ENCODE measurements at places on chromosomes 12 and 14.

DNA sequence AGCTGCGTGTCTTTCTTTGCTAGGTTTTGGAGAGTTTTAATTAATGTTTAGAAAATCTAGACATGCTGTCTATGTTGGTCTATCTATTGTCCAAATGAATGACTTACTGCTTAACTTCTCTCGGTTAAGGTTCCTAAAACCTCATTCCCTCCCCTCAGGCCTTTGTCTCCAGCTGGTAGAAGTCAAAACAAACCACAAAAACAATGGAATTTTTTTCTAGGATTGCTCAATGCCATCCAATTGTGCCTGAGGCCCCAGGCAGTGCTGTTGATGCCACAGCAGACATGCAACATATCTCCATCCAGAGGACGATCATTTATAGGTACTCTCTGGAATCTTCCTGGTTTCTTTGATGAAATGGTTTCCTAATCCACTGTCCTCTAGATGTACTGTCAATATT, 448.2 kb upstream of the TBX3 start:
- no peak for DNase-seq

- no peak for DNase-seq
Measured at GRCh38 chr14:60651796-60652673, 2.8 kb upstream of the SIX1 start.

DNA sequence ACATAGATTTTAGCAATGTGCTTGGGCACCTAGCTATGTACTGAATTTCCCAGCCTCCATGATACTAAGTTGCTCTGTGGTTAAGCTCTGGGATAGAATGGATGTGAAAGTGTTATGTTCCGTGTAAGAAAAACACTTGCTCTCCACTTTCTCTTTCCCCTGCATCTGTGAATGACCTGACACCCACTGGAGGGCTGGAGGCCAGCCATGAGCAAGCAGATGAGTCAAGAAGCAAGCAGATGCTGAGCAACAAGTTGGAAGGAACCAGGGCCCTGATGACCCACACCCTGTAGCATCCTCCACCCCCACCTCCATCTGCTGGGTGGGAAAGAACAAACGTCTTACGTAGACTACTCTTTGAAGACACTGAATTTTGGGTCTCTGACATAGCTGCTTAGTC, 56.6 kb downstream of the EID3 start:
- DNase-seq, result no peak

- no peak for DNase-seq
Measured at GRCh38 chr12:86838260-86838659, 582.1 kb upstream of the MGAT4C start.

GRCh38 chr14:105365681-105366080, 32.7 kb upstream of the TEX22 start:
- no peak for DNase-seq

DNA sequence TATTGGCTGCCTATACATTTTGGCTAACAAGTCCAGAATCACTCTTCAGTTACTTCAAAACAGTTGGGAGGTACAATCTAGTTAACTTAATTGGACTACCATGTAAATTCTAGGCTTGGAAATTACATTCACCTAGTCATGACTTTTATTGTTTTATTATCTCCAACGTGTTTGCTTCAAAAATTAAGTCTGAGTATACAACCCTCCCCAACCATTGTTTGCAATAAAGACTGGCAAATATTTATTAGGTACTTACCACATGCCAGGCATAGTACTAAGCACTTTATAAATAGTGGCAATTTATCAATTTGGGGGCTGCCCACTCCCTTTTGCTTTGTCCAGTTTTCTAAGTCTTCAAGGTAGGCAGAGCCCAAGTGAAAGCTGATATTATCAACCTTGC, 30.3 kb downstream of the TXNDC16 start:
- DNase-seq, result no peak

Data from SW 1271 (cell line).